ENCODE measurements at places on chromosomes 3 and 15. TPM values are rescaled to one million over a fixed set of nuclear protein-coding genes. Genes with fewer than 3 reads are reported as not detected.

GRCh38 chr3:144760831-144761230, 789.2 kb downstream of the DIPK2A start:
- no peak for DNase-seq

DNA sequence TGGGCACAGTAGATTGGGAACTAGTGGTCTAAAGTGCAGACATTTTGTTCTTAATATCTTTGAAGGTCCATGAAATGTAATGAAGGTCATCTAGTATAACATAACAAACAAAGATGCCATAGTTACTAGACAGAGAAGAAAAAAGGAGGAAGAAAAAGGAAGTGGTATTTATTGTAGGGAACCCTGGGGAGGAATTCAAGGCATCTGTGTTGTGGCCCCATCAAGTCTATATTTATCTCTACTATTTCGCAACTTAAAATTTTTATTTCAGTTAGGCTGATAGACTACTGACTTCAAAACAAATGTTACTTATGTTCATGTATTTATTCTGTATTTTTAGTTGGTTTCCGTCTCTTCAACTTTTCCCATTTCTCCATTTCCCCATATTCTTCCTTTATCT, 48.9 kb upstream of the ZDHHC23 start:
- DNase-seq = no peak

DNA sequence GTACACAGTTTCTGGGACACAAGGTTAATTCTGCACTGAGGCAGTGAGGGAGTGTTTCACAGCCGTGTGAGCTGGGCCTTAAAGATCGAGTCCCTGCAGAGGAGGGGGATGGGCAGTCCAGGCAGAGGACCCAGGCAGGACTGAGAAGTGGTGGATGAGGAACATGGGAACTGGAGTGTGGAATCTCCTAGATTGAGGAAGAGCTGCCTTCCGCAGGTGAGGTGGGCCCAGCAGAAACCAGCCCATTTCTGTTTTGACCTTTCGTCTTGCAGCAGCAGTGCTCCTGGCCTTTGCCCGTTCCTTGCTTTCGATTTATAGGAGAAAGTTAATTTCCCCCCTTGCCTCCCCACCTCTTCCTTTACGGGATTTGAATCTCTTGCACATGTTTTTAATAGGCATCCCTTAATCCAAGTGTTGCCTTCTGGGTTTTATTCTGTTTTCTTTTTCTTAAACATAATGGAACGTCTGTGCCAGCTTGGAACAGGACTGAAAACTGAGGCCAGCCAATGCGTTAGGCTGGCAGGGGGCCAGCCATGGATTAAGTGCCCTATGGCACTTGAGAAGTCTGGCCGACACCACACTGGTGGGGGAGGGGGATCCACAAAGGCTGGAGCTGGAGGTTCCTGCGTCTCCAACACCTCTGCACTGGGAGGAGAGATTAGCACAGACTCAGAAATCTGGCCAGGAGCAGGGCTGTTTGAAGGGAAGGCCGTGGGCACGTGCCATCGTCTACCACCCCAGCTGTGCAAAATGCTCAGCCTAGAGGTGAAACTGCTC, 78.1 kb downstream of the AAGAB start:
- no peak for DNase-seq

DNA sequence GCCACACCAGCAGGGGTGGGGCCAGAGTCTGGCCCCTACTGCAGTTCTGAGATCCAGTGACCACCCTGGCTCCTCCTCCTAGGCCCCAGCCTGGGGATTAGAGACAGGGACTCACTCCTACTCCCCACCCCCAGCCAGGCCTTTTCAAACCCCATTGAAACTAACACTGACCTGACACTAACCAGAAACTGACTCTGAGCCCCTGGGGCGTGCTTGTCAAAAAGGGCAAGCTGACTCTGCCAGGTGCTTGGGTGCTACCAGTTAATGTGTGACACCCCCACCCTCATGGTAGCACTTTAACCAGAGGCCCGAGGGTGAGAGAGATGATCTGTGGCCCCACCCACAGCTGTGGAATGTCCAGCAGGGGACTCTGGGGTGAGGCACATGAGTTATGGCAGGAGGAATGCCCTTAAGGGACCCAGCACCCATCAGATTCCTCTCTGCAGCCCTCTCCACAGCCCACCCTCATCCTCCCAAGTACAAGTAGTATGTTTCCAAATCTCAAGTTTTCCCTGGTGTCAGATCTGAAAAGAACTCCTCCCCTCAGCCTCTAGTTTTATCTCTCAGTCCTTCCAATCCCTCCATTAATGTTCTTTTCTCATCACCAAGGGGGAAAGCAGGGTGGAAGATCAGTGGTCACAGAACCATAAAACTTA, 1.4 kb downstream of the PTH1R start:
- no peak for DNase-seq

The UQCC5 gene
- 11.7 TPM for total RNA-seq

- DNase-seq = no peak
These were observed 187.5 kb downstream of the SPATA16 start for GRCh38 chr3:172953571-172953970.

The TFG gene
- total RNA-seq = 103 TPM

- no peak for DNase-seq
These were observed 55.2 kb upstream of the TRAK1 start for GRCh38 chr3:42035816-42036482.

GRCh38 chr15:65303687-65304380, 643 bp upstream of the RNU5B-1 start:
- DNase-seq = peak; percentile 50

DNA sequence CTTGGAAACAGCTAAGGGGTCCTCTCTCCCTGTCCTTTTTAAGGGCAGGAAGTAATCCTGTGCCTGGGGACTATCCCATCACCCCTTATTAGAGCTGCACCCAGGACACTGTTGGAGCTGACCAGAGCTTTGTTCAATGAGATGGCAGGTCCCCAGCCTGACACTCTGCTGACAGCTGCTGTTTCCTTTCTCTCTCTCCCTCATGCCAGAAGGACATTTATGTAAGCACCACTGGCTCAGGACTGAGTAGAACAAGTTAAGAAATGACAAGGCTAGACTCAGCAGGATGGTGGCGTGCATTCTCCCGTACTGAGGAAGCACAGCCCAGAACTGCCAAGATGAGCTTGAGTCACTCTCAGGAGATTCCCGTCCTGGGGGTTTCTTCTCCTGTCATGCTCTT, 17.3 kb downstream of the GJD2 start:
- no peak for DNase-seq

The IGDCC3 gene
- total RNA-seq = not detected

The CSPG5 gene
- total RNA-seq = 0.47 TPM

- DNase-seq = no peak
These were observed 616.3 kb upstream of the BCHE start for GRCh38 chr3:166453478-166453877.

GRCh38 chr15:78564743-78565096, 600 bp upstream of the CHRNA5 start:
- no peak for DNase-seq

The DHX30 gene
- total RNA-seq = 45.5 TPM

DNA sequence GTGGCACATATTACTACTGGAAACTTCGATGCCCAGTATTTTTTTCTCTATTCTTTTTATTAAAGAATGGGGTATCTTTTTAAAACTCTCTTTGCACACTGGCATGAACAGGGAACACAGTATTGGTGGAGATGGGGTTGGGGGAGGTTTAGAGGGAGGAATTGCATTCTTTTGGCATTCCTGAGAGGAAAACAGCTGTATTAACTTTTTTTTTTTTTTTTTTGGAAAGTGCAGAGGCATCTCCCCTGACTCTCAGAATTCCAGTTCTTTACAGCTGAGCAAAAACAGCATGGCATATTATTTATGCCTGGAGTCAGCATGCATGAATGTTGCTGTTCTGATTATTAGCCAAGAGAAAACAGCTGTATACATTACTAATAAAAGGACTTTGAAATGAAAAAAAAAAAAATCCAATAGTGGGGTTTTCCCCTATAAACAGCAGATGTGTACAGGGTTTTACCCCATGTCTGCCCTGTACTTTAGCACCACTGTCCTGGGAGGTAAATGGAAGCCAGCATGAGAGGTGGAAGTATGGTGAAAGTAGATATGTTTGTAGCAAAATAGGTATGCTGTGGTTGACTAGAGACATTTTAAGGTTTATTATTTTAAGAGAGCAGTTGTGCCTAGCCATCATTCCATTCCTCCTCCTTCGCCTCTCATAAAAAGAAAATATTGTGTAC, 132.2 kb downstream of the FNDC3B start:
- no peak for DNase-seq

- DNase-seq = no peak
These were observed 13.7 kb downstream of the LRRK1 start for GRCh38 chr15:100932676-100933348.

GRCh38 chr15:63288778-63289378, 11.5 kb downstream of the APH1B start:
- DNase-seq = no peak

The ADAMTSL3 gene
- total RNA-seq = 8.7 TPM

DNA sequence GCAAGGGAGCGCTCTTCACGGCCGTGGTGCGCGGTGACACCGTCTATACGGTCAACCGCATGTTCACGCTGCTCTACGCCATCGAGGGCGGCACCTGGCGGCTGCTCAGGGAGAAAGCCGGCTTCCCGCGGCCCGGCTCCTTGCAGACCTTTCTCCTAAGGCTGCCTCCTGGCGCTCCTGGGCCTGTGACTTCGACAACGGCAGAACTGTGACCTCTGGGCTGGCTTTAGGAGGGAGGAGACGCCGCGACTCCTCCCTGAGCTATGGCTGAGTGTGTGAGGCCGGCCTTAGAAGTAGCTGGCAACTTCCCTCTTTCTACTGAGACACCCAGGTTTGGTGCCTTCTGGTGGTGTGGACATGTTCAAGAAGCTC, 1.4 kb downstream of the KBTBD13 start:
- DNase-seq = peak; percentile 83

The GREM1 gene
- 46.0 TPM for total RNA-seq

GRCh38 chr3:72346526-72346926, 501.7 kb downstream of the SHQ1 start:
- DNase-seq = no peak

- DNase-seq = no peak
These were observed 154.9 kb downstream of the PEX5L start for GRCh38 chr3:179881791-179882190.

DNA sequence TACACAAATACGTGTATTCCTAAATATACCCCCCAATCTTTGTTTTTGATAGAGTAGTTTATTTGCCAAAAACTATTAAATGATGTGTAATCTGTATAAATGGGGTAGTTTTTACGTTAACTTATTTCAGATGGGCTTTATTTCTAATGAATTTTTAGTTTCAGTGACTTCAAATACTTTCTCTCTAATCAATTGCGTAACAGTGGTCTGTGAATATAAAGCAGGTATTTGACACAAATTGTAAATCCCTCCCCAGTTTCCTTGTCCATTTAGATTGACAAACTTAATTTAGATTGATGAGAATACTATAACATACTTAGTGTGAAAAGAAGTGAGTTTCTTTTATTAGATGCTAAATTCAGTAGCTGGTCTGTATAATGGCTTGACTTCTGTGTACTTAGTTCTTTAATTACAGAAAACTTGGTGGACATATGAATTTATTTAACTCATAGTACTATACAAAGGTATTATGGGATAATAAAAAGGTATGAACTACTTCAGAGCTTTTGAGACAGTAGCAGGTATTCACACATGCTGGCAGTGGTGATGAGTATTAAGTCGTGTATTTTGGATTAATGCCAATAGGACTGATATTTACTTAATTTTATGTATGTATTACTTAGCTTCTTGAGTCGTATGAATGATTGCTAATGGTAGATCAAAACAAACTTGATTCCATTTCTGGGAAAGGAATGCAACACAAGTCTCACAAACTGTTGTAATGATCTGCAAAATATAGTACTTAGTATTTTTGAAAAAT, 81.6 kb downstream of the STT3B start:
- no peak for DNase-seq

GRCh38 chr15:58383876-58384275, 47.9 kb upstream of the LIPC start:
- no peak for DNase-seq
